CD4-positive, alpha-beta T cell treated with Interferon alpha-2 for 1 hour (primary cell): ENCODE measurements at places on chromosomes 12 and 14.

DNA sequence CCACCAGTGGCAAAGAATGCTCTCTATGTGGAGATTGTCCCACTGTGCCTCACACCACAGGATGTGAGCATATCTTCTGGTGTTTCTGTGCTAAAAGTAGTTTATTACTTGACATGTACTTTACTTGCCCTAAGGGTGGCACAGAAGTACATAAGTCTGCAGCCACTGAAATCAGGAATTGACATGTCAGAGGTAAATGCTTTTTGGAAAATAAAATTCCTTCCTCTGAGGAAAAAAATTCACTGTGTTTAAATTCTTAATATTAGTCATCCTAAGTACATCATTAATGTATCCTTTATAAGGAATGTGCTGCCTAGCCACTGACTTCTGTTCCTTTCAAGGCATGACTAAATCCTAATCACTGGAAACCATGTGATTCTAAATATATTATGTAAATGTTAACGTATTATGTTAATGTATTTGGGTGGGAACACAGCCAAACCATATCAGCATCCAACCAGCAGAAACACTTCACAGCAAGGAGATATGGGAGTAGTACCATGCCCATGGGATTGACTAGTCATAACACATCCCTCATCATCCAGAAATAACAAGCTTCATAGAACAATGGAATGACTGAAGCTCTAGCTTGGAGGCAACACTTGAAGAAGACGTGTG lies 239.7 kb upstream of the PPFIA2 start:
- no peak for DNase-seq

GRCh38 chr12:25716842-25717241 lies 163.8 kb upstream of the LMNTD1 start:
- DNase-seq: no peak

- DNase-seq: no peak
Measured at GRCh38 chr14:68501614-68502052, 291.2 kb downstream of the ZFP36L1 start.

GRCh38 chr12:49491823-49492222 lies 47.0 kb upstream of the KCNH3 start:
- no peak for DNase-seq

- no peak for DNase-seq
Measured at GRCh38 chr14:28382444-28383190, 384.0 kb upstream of the FOXG1 start.

DNA sequence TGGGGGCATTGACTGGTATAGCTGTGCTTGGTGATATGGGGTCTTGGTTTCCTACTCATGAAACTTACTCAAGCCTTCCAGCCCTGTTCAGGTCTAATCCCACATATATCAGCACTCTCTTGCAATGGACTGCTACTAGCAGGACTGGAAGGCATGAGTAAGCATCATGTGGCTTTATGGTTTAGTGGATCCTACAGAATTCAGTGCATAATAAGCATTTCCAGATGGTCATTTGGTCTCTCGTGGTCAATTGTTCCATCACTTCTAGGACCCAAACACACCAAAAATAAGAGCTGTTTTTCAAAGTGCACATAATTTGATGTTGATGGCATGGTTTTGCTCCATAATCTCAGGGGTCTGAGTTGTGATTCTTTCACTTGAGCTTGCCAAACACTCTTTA lies 114.4 kb downstream of the LMNTD1 start:
- DNase-seq: no peak

DNA sequence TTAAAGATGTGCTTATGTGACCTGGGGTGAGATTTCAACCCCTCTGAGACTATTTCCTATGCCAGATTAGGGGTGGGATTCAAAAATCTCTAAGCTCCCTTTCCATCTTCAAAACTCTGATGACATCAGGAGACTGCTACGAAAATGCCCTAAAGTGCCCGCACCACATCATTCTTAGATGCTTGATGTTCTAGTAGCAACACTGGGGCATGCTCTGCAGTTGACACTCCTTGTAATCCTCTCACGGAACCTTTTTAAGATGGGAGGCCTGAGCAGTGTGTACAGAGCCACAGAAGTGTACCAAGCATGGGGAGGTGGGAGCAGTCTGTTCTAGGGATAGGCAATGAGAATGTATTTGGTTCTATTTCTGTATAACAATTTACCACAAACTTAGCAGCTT lies 12.2 kb downstream of the FOS start:
- no peak for DNase-seq

DNA sequence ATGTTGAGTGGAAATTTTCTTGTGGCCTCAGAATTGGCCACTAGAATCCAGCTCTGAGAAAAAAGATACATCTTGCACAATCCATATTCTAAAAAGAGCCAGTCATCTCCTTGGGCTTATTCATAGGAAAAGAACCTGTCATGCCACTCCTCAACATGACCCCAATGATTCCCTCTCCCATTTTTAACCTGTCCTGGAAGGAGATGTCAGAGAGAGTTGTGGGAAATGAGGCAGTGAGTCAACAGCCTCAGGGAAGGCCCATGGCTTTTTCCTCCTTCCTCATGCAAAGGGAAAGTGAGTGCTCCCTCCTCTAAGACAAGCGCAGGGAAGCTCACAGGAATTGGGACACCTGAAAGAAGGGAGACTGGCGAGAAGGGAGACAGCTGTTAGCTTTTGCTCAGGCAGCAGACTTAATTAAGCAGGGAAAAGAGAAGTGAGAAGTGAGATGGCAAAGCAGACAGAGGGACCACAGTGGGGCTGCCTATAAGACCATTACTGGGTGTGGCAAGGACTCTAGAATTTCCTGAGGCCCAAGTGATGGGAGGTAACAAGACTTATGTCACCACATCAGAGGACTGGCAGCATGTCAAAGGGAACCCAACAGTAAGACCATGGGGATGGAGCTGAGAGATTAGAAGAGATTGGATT lies 10.2 kb upstream of the DHRS7 start:
- no peak for DNase-seq

DNA sequence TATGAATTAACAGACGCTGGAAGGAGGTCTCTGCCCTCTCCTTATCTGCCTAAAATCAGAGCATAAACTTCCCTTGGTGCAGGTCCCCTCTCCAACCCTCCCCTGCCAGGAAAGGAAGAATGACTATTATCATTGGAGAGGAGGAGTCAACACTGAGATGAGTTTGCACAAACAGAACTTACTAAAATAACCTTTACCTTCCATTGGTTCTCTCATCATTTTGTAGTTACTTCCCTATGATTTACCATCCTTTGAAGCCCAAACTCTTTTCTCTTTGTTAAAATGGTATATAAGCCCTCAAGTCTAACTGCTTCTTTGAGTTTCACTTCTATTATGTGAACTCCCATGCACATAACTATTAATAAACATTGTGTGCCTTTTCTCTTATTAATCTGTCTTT lies 64.2 kb upstream of the EEA1 start:
- DNase-seq: no peak

GRCh38 chr12:131458048-131458374 lies 252.9 kb upstream of the SFSWAP start:
- DNase-seq: no peak

DNA sequence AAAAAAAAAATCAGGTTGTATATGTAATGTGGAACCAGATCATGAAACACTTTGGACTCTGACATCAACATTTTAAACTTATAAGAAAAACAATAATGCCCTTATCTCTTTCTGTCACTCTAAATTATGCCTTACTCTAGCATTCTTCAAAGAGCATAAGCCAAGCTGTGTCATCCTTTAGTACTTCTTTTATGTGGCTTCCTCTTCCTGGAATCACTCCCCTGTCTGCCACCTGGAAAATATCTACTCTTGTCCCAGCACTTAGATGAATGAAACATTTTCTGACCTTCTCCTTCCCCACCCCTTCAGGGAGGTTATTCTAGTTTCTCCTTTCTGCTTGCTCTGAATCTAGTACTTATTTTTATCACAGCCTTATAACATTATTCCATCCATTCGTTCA lies 101.2 kb downstream of the CNTN1 start:
- DNase-seq: no peak

- no peak for DNase-seq
Measured at GRCh38 chr12:1435456-1435855, 158.9 kb downstream of the FBXL14 start.

GRCh38 chr12:124844411-124845397 lies 19.0 kb downstream of the SCARB1 start:
- DNase-seq: no peak

GRCh38 chr14:42541535-42542001 lies 934.9 kb downstream of the LRFN5 start:
- no peak for DNase-seq

GRCh38 chr12:8482571-8483061 lies 26.9 kb downstream of the CLEC6A start:
- no peak for DNase-seq

DNA sequence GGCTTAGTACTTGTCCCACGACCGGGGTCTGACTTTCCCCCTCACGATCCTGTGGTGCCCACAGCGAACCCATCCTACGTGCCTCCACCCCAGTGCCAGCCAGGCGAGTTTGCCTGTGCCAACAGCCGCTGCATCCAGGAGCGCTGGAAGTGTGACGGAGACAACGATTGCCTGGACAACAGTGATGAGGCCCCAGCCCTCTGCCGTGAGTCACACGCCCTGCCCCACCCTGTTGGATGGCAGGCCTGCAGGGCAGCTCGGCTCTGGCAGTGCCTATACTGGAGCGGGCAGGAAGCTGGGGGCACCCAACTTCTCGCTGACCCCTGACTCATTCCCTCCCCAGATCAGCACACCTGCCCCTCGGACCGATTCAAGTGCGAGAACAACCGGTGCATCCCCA lies 18.3 kb upstream of the LRP1-AS start:
- DNase-seq: no peak

DNA sequence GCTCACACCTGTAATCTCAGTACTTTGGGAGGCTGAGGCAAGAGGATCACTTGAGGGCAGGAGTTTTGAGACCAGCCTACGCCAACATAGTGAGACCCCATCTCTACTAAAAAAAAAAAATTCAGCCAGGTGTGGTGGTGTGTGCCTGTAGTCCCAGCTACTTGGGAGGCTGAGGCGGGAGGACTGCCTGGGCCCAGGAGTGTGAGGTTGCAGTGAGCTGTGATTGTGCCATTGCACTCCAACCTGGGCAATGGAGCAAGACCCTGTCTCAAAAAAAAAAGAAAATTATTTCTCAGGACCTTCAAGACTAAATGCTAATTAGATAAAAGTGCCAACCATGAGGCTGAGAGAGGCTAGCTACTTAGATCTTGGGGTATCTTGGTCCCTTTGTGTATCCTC lies 23.5 kb downstream of the OTUB2 start:
- DNase-seq: no peak

GRCh38 chr12:128033473-128033872 lies 233.5 kb upstream of the TMEM132C start:
- DNase-seq: no peak

GRCh38 chr12:12877153-12877768 lies 14.1 kb upstream of the GPRC5A start:
- no peak for DNase-seq

- no peak for DNase-seq
Measured at GRCh38 chr12:67390273-67390672, 121.1 kb downstream of the CAND1 start.

DNA sequence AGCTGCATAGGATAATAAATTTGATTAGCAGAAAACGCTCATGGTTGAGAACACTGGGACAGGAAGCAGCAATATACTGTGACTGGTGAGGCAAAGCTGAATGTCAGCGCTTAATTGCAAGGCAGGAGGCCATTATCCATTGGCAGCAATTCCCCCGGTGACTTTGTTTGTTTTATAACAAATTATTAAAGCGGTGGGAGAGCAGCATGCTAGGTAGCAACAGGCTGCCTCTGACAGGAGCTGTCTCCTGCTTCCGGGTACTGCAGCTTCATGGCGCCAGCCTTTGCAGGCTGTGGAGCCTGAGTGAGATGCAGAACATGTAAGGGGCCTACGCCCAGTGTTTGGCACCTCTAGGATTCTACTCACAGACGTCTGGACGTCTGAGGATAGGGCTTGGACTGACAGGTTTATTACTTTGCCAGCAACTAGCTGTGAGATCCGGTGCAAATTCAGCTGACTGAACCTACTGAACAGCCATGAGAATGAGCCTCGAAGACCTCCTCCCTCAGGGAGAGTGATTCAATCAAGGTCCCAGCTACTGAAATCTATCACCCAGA lies 82.1 kb upstream of the SSTR1 start:
- no peak for DNase-seq

DNA sequence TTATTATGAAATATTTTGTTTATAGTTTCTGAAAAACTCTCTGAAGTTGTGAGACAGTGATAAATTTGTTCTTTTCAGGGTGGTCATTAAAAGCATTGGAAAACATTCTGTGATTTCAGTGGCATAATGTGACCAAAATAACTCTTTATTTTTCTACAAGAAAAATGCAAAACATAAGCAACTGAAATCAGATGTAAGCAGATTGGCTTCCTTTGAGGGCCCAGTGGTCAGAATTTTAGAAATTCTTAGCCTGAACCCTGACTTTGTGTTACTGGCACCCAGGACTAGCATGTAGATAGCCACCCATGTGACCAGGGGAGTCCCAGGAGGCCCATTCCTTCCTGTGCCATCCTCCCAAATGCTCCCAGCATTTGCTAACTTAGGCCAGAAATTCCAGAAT lies 145.6 kb upstream of the SLC38A2 start:
- DNase-seq: no peak

DNA sequence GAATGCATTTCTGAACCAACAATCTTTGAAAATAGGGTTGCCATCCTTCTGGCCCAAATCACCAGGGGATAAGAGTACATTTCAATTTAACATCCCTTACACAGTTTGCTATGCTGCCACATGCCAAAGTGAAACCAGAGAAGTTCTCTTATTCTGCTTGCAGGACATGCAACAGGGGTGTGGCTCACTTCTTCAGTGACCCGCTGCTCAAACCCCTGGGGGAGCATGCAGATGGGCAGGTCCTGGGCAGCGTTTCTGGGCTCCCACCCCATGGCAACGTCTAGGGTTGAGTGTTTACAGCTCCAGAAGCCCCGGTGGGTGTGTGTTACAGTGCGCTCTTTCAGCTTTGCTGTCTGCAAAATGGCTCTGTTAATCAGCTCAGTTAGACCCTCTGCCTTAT lies 1306.3 kb upstream of the TMEM132C start:
- DNase-seq: no peak

- DNase-seq: no peak
Measured at GRCh38 chr12:105699209-105699608, 368.7 kb downstream of the C12orf75 start.

DNA sequence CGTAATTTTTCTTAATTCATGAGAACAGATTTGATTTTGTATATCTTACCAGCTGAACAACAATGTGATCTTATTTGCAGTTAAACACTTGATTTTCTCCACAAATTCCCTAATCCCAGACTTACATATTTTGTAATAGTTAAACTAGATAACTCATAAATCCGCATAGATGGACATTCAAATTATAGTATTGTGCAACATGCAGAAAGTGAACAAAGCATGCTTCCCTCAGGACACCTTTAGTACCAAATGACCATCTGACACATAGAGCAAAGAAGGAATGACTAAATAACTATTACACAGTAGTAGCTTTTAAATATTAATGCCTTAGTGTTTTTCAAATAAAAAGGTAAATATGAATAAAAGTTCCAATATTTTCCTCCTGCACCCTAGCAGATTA lies 88.9 kb downstream of the PAWR start:
- DNase-seq: no peak
